Stimulated activated CD4-positive, alpha-beta T cell treated with anti-CD3 and anti-CD28 coated beads, TNF-alpha, amount 100 ng/mL, for 48 hours (primary cell): ENCODE measurements at places on chromosomes 12 and 14.

DNA sequence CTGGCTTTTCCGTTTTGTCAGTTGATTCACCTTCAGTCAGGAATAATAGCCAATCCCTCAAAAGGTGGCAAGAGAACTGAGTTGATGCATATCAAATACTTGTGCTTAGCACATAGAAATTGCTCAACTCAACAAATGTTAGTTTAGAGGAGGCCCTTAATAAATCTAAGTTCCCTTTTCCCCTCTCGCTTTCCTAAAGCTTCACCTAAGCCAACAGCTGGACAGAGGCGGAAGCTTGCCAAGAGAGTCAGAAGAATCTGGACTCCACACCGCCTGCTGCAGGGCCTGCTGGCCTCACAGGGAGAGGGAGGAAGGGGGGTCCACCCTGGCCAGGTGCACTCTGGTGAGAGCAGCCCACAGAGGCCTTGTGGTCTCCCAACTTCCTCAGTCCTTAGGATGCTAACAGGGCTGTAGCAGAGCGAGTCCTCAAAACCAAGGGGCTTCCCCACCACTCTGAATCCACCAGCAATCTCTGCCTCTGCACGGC is 213.1 kb downstream of the CHST11 start:
- DNase-seq = no peak

DNA sequence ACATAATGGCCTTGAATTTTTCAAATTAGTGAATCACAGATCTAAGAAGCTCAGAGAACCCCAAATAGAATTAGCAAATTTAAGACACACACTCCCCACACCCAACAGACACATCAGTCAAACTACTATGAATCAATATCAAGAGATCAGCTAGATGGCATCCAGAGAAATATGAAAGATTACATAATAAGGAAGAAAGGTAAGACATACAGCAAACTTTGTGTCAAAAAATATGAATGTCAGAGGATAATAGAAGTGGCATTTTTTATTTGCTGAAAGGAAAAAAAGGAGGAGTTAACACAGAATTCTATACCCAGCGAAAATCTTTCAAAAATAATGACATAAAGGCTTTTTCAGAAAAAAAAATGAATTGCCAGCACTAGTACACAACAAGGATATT is 110.5 kb upstream of the COCH start:
- no peak for DNase-seq

DNA sequence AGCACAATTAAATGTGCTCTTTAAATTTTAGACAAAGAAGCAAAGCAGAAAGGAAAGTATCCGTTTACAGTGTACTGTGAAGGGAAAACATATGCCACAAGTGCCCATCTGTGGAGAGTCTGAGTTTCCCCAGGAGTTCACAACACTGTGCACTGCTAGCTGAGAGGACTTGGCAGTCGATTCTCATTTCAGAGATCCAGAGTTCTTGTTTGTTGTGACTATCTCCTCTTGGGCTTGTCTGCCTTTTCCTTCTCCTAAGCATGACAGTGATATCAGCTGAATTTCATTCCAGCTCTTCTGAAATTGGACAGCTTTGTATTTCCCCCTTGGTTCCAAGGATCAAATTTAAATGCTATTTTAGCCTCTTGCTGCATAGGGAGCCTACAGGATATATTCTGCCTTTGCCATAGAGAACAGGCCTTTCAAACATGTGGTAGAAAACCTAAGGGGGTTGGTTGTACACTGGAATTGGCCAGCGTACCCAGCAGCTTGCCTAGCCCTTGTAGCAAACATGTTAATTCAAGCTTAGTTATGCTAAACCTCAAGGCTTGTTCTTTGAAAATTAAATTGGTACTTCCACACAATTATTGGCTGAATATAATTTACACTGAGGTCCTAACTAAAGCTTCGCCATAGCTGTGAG is 259.2 kb upstream of the NOVA1 start:
- no peak for DNase-seq

DNA sequence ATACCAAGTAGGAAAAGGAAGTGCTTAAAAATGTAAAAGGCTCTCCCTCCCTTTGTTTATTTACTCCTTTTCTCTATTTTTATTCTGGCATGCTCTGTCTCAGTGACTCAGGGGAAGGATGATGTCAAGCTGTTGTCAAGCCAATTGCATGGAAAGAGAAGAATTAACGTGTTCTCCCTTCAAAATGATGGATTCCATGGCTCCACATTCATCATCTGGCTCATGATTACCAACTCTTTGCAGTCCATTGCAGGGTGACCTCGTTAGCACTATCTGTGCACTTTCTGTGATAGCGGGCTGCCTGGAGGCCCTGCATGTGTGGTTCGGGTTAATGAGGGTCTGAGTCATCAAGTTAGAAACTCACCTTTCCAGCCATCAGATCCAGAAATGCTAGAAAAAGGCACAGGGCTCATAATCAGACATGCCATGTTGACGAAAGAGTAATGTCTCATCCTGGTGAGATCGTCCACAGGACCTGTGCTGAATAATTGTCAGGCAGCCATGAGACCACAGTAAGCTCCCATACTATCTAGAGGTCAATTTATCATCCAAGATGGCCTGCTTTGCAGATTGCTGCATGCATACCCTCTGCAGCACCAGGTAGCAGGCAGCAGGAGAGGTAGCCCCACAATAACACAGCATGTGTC is 79.2 kb upstream of the BTG1 start:
- no peak for DNase-seq
